Stimulated activated CD8-positive, alpha-beta memory T cell treated with anti-CD3 and anti-CD28 coated beads, Interleukin-4, amount 100 ng/mL, for 1 hour (primary cell): ENCODE measurements at places on chromosomes 5 and 9.
A peak's percentile ranks its signal among the peaks of the same experiment; 100 is the strongest.

DNA sequence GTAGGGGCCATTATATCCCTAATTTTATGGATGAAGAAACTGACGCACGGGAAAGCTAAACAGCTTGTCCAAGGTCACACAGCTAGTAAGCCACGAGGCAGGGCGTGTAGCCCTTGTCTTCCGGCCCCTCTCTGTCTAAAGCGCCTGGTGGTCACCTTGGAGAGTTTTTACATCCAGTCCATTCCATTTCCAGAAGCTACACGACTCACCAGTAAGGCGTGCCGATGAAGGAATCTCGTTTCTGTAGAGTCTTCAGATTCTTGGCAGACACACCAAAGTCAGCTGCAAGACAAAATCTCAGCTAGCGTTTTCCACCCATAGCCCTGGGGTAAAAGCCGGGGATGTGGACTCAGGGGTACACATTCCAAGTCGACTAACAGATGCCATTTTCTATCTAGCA, 80.5 kb downstream of the STK10 start:
- DNase-seq, result no peak

DNA sequence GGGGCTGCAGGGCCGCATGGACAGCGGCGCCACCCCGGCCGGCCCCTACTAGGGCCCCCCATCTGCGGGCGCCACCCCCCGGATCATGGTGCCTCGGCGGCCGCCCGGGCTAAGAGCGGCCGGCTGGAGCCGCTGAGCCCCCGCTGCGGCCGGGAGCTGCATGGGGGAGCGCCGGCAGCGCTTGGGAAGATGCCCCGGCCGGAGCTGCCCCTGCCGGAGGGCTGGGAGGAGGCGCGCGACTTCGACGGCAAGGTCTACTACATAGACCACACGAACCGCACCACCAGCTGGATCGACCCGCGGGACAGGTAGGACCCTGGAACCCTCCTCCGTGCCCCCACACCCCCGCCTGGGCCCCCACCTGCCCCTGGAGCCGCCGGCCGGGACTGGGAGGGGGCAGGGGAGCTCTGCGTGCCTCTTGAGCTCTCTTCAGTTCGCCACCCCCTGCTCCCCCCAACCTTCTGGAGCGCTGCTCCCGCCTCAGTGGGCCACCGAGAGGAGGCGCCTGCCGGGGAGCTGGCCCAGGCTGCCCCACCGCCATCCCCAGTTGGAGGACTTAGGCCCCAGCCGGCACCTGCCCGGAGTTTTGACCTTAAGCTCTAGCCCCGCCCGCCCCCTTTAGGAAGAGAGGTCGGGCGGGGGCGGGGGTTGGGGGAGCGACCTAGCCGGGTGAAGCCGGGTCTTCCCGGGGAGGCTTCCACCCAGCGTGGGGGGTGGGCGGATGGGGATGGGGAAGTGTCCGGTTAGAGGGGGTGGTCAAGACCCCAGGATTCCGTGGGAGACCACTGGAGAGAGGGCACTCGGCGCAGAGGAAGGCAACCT, 730 bp downstream of the WWC1 start:
- no peak for DNase-seq

- no peak for DNase-seq
These were observed 104.3 kb downstream of the GRIA1 start for GRCh38 chr5:153594785-153595184.

DNA sequence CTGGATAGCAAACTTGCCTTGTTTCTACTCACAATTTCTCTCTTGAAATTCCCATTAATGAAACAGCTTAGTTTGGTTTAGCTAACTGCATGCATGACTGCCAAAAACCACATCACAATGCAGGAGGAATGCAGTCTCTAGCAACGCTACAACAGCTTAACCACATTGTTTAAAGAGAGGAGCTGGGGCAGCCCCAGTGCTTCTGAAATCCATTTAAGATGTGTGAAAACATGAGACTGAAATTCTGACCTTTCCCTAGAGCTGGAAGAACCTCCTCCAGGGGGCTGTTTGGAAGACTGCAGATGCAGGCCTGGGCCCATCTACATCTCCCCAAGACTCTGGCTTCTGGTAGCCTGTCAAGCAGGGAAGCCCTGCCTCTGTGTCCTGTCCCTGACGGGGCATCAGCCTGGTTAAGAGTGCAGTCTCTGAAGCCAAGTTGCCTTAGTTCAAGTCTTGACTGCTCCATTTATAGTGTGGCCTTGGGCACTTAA, 157.1 kb downstream of the ZNF462 start:
- no peak for DNase-seq

DNA sequence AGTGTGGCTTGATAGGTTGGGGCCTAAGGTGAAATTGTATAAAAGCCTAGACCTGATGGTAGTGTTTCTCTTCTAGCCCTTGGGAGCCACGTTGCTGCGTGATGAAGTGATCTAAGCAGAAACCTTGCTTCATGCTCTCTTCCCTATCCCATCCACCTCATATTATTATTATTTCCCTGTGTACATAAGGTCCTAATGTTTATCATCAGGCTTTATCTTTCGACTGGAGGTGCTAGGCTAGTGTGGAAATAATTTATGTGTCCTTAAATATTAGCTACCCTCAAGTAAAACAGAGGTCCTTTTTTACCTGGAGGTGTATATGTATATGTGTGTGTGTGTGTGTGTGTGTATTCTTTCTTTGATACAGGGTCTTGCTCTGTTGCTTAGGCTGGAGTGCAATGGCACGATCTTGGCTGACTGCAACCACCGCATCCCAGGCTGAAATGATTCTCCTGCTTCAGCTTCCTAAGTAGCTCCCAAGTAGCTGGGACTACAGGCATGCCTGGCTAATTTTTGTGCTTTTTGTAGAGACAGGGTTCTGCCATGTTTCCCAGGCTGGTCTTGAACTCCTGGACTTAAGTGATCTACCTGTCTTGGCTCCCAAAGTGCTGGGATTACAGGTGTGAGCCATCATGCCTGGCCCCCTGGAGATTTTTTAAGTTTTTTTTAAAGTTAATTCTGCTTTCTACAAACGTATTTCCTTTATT, 3.7 kb downstream of the UGCG start:
- DNase-seq, result no peak

DNA sequence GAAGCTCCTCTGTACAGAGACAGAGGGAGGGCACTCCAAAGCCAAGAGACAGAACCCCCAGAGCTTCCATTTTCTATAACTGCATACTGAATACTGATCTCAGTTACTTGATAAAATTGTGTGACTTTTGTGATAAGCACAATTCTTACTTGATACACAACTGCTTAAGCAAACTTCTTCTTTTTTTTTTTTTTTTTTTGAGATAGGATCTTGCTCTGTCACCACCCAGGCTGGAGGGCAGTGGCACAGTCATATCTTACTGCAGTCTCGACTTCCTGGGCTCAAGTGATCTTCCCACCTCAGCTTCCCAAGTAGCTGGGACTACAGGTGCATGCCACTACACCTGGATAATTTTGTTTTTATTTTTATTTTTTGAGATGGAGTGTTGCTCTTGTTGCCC, 252.1 kb upstream of the ZNF608 start:
- DNase-seq, result no peak

GRCh38 chr9:81125446-81126092, 563.8 kb downstream of the TLE1 start:
- DNase-seq, result no peak

- DNase-seq, result no peak
These were observed 39.1 kb downstream of the COL23A1 start for GRCh38 chr5:178551059-178551458.

GRCh38 chr5:66694036-66694435, 97.8 kb downstream of the MAST4 start:
- DNase-seq, result no peak

DNA sequence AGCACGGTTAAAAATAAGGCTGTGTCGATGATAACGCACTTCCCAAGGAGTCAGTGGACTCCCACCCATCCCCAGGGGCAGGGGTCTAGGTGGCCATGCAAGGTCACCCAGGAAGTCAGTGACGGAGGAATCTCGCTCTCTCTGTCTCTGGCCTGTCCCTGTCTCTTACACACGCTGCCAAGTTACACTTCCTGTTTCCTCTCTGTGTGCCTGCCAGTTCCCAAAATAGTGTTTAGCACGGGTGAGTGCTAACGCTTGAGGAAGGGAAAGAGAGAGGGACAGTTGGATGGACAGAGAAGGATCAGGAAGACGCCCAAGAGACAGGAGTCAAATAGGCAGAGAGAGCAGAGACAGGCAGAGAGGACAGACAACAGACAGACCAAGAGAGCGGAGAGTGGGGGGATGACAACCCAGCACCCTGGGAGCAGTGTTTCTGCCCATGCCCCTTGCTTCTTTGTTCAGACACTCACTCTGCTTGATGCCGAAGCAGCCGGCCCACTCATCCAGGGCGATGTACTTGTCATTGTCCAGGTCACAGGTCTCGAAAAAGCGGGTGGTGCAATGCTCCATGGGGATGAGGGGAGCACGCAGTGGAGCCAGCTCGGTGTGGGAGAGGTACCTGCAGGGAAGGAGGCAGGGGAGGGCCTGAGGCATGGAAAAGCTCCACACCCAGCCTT, 23.0 kb downstream of the SPARC start:
- no peak for DNase-seq

- DNase-seq, result no peak
These were observed 14.7 kb downstream of the MPDZ start for GRCh38 chr9:13264788-13265187.

DNA sequence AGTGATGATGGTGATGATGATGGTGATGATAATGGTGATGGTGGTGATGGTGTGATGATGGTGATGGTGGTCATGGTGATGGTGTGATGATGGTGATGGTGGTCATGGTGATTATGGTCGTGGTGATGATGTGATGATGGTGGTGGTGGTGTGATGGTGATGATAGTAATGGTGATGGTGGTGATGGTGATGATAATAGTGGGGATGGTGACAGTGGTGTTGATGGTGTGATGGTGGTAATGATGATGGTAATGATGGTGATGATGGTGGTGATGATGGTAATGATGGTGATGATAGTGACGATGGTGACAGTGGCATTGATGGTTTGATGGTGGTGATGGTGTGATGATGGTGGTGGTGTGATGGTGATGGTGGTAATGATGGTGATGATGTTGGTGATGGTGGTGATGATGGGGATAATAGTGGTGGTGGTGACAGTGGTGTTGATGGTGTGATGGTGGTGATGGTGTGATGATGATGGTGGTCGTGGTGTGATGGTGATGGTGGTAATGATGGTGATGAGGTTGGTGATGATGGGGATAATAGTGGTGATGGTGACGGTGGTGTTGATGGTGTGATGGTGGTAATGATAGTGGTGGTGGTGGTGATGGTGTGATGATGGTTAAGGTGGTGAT, 6.5 kb downstream of the STKLD1 start:
- no peak for DNase-seq

GRCh38 chr5:68817632-68818031, 276.2 kb upstream of the SLC30A5 start:
- no peak for DNase-seq

GRCh38 chr5:164746723-164747122, 1241.3 kb downstream of the MAT2B start:
- DNase-seq, result no peak

- no peak for DNase-seq
These were observed 74.5 kb upstream of the WWC1 start for GRCh38 chr5:168216989-168217388.

DNA sequence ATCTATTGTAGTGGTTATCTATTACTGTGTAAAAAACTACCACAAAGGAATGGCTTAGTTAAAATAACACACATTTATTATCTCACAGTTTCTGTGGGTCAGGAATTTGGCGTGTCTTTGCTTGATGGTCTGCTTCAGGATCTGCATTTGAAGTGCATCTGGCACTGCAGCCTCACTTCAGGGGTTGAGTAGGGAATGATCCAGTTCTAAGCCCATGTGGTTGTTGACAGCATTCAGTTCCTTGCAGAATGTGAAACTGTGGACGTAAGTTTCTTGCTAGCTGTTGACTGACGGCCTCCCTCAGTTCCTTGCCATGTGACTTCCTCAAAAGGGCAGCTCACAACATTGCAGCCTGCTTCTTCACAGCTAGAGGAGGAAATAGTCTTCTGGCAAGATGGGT, 2.1 kb upstream of the OGN start:
- DNase-seq, result peak; percentile 2

DNA sequence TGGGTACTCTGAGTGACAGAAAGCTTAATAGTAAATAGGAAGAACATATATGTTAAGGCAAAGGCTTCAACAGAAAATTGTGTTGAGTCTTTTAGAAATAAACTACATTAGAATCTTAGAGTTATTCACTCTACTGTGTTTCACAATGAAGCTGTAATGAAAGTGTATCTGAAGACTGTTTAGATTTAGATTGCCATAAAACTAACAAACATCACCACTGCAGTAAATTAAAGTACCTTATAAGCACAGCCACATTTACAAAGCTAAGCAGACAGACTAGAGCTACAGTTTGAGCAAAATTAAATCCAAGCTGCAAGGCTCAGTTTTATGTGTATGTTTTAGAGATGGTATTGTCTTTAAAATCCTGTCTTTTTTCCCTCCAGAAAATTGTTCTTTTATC, 172.4 kb downstream of the PBX3 start:
- no peak for DNase-seq

DNA sequence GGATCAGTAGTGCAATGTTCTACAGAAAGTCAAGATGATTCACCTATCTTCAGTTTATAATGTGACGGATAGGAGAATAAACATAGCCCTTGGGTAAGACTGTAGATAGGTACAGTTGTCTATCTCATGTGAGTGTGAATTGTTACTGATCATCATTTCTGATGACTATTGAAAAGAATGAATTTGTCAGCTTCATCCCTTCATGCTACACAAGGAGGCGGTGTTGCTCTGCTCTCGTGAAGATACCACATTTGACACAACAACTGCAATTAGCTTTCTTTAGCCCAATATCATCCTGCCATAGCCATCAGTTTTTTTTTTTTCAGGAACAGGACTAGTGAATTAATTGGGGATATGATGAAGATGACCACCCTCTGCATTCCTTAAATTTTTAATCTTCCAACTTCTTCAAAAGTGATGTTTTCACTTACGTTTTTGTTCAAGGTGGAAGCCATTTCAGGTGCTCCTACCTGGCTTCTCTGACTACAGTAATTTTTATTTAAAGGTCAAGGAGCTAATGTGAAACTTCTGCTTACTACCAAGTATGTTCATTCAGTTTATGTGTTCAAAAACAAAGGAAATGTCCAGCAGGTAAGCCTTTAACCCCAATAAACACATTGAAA, 152.9 kb upstream of the MOCS2 start:
- no peak for DNase-seq

- DNase-seq, result no peak
These were observed 291.8 kb downstream of the AOPEP start for GRCh38 chr9:95018099-95018936.

DNA sequence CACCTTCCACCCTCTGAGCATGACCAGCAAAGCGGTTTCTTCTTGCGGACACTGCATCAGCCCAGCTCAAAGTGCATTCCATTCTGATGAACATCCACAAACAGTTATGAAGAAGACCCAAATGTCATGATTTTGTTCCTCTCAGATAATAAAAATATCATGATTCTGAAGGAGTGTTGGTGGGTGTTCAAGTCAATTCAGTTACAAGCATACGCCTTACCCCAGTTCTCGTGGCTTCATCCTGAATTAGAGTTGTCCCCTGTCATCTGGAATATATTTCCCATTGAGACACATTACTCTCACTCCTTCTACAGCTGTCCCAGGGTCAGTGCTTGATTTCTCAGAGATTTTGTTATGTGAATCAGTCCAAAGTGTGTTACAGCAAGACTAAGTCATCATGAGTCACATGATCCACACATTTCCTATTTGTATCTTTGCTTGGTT, 325.4 kb downstream of the RFX3 start:
- no peak for DNase-seq
